HCEC 1CT (cell line): ENCODE measurements at places on chromosomes 3 and 15.
A peak's percentile ranks its signal among the peaks of the same experiment; 100 is the strongest.

GRCh38 chr15:85504749-85505676 lies 124.6 kb downstream of the AKAP13 start:
- DNase-seq = peak; percentile 60

- DNase-seq = peak; percentile 55
Measured at GRCh38 chr3:17707813-17708543, 34.5 kb downstream of the TBC1D5 start.

DNA sequence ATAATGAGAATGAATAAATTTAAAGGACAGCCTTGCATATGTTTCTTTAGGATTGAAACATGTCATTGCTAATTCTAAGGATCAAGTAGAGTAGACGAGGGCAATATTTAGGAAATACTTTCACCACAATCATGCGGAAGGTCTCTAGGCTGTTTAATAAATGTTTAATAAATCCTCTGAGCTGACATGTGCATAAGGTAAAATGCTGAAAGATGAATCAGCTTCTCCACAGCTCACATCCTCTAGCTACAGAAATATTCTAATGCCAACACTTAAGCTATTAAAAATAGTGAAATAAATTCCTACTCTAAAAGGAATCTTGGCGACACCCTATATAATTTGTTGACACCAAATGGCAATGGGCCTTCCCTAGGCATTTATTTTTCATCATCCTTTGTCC lies 407.3 kb downstream of the TBL1XR1 start:
- no peak for DNase-seq

- DNase-seq = no peak
Measured at GRCh38 chr3:80014576-80014975, 246.8 kb upstream of the ROBO1 start.

DNA sequence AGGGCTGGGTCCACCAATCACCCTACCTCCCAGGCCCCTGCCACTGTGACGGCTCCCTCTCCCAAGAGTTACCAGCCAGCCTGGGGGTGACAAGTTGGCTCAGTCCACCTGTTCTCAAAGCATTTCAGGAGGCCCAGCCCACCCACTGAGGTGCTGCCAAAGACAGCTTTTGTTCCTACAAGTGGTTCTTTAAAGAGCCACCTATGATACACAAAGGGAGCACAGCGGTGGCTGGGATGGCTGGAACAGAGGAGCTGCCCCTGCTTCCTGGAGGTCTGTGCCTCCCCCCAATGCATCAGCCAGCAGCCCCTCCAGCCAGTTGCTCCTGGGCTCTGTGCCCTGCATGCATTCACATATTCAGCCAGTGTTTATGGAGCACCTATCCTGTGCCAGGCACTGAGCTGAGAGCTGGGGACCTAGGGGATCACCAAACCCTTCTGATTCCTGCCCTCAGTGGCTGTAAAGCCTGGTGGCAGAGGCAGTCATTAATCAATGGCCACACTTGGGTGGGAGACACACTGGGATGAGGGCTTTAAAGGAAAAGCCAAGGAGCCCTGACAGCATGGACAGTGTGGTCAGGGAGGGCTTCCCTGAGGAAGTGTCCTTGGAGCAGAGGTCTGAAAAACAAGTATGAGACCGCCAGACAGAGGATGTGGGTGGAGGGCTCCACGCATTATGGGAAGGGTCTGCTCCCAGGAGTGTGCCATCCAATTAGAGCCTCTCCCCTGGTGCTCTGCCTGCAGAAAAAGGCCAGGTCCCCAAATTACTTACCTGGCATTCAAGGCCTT lies 107.1 kb upstream of the LINGO1 start:
- DNase-seq = no peak

- no peak for DNase-seq
Measured at GRCh38 chr3:51994530-51994929, 1.2 kb downstream of the RPL29 start.

DNA sequence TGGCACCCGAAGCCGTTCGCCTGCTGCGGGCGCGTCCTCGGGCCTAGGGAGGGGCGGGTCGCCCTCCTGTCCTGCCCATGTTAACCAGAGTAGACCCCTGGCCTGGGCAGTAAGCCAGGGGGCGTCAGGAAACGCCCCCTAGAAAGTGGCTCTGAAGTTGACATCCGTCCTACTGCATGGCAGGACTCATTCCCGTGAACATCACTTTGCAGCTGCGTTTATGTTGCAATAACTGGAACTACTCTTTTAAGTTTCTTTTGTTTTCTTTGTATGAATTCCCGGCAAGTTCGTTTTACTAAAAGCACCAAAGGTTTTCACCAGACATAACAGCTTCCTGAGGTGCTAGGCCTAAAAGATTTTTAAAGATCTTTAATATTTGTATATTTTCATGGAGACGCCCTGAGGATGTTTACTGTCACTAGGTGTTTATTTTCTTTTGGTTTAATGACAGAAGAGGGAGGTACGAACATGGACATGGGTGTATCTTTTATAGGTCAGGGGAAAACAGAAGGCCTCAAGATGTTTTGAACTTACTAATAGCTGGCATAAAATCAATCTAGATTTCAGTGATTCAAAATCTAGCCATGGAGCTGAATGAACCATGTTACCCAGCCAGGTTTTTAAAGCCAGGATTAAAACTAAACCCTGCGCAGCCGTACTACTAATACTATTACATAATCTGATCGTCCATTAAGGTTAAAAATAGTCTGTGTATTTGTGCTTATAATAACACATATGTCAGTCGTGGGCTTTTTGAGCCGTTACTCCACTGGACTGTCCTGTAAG lies 1.0 kb downstream of the C15orf61 start:
- DNase-seq = peak; percentile 30

- no peak for DNase-seq
Measured at GRCh38 chr15:62573876-62574275, 408.8 kb upstream of the C2CD4B start.

DNA sequence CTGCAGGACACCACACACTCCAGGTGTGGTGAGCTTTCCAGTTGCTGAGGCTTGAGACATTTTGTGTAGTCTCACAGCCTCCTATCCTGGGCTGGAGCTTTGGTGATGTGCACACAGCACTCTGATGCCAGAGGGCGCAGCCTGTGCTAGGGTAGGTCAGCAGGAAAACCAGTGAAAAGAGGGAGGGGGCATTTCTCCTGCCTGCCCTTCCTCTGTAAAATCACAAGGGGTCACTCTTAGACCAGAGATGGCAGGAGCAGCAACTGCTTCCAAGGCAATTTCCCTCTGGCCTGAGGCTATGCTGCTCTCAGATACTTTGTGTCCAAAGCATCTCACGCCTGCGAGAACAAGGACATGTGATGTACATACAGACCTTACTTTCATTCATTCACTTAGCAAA lies 16.5 kb upstream of the MUSTN1 start:
- DNase-seq = peak; percentile 32

DNA sequence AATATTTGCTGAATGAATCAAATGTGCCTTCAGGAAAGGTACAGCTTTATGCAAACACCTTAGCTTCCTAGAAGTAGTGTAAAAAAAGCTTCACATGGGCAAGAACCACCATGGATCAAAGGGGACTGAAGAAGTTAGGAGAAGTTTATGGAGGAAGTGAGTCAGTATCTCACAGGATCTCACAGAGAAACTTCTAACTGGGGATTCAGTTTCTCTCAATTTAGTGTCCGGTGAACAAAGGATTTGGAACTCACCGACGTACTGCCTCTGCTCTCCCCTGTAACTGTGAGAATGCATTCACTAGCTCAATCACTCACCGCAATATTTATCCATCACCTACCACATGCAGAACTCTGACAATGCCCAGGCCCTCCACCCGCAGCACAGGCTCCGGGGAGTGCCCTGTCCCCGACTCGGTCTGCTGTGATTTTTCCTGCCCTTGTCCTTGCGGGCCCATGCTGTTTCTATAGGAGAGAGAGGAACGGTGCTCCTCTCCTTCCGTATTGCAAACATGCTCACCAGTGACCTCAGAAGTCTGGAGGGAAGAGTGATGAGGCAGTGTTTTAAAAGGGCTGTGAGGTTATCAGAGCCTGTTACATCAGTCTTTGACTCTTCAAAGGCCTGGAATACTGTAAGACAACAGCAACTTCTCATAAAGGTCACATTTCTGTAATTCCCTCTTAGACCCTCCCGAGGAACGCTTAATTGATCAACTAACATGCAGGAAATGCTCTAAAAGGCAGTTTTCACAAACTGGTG lies 222.5 kb upstream of the ICE2 start:
- DNase-seq = no peak
